ENCODE measurements at places on chromosomes 6 and 20.

DNA sequence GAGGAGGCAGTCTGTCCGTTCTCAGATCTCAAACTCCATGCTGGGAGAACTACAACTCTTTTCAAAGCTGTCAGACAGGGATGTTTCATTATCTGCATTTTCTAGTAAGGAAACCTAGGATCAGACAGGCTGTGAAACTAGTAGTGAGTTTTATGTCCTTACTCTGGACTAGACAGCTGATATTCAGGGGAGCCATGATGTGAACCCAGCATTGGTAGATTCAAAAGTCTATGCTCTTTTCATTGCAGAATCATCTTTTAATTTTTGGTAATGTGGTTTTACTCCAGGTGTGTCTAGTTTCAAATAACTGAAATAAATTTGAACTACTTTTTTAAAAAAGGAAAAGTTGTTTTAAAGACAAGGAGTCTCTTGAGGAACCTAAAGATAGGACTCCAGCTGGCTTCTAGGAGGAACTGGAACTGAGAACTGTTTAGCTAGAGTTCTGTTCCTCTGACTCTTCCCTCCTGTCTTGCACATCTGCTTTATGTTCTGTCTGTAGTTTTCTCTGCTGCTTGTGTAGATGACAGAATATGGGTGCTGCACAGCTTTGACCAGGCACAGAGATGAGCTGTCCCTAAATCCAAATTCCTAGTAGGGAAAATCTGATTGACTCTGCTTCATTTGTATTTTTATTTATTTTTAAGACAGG lies 27.8 kb upstream of the RNF144B start:
- ATAC-seq = no peak

DNA sequence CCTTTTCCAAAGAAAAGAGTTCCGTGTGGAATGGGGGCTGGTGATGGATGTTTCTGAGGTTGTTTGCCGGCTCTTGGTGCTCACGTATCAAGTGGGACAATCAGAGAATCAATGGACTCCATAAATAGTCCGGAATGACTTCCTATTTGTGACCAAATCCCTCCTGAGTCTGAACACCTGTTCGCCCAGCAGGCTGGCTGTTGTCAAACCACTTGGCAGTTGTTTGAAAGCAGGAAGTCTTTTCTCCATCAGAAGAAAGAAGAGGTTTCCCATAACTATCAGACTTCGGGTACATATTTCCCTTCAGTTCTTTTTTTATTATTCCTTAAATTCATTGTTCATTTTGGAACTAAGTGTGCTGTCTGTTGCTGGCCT lies 154.7 kb upstream of the RIN2 start:
- no peak for ATAC-seq

- no peak for ATAC-seq
Measured at GRCh38 chr6:11585426-11586016, 48.0 kb downstream of the TMEM170B start.

- no peak for ATAC-seq
Measured at GRCh38 chr6:44667668-44668390, 280.3 kb downstream of the CDC5L start.

DNA sequence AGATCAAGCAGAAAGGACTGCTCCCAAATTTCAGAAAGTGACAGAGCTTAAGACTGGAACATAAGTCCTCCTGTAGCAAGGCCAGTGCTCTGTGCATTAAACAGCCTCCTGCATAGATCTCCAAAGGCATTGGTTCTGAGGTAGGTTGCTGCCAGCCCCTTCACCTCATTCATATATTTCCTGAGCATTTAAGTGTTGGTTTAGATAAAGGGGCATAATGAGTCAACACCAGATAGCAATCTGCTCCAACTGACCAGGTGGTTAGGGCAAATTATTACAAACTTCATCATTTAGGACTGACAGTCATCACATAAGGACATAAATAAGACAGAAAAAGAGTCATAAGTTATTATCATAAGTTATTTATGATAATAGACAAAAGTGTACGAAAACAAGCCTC lies 10.7 kb downstream of the PTPRK start:
- ATAC-seq = no peak

GRCh38 chr6:30386166-30386565 lies 41.2 kb downstream of the RPP21 start:
- no peak for ATAC-seq

GRCh38 chr20:47278907-47279348 lies 77.6 kb downstream of the ZMYND8 start:
- ATAC-seq = peak; percentile 5

DNA sequence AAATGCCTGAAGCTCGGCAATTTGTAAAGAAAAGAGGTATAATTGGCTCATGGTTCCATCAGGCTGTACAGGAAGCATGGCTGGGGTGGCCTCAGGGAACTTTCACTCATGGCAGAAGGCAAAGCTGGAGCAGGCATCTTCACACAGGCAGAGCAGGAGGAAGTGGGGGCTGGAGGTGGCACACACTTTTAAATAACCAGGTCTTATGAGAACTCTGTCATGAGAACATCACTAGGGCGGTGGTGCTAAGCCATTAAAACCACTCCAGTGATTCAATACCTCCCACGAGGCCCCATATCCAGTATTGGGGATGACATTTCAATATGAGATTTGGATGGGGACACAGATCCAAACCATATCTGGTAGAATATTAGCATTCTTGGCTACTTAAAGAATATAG lies 345.2 kb downstream of the ARHGAP18 start:
- ATAC-seq = no peak

- ATAC-seq = no peak
Measured at GRCh38 chr20:37468886-37469285, 52.2 kb upstream of the NNAT start.

GRCh38 chr20:18276821-18277220 lies 11.5 kb upstream of the ZNF133 start:
- ATAC-seq = peak; percentile 79

DNA sequence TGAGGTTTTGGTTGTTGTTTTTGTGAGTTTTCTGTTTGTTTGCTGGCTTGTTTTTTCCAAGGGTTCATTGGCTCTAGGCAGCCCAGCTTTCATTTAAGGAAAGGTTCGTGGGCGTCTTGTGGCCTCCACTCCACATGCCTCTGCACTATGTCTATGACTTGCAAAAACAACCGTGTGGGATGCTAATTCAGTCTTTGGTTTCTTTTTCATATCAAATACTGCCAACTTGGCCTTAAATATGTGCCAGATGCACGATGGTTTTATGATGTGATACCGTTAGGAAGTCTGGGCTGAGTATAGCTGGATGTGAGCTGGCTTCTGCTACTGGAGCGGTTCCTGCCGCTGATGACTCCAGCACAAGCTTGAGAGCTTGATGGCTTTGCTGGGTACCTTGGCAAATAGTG lies 96.3 kb downstream of the BMP2 start:
- ATAC-seq = no peak

DNA sequence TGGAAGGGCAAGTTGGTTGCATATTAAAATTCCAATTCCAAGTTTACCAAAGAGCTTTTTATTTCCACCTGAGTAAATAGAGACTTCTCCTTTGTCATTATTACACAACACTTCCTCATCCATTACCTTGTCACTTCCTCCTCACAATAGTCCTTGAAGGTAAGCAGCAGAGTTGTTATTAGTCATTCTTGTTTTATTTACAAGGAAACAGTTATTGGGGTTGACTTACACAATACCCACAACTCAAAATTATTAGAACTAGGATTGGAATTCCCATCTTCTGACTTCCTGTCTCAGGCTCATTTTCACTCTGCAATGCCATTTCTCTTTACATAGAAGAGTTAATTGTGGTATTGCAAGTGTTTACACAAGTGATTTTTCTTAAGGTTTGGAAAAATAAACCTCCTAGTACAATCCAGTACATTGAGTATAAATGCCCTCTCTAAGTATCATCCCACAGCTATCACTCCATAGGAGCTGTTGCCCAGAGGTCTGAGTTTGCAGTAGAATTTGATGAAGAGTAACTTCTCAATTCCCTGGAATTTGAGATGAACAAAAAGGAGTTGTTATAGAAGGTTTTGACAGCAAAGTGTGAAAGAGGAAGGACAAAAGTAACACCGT lies 28.9 kb upstream of the MTRF1L start:
- ATAC-seq = peak; percentile 90

GRCh38 chr6:147154454-147154853 lies 49.8 kb upstream of the STXBP5 start:
- peak; percentile 93 for ATAC-seq

DNA sequence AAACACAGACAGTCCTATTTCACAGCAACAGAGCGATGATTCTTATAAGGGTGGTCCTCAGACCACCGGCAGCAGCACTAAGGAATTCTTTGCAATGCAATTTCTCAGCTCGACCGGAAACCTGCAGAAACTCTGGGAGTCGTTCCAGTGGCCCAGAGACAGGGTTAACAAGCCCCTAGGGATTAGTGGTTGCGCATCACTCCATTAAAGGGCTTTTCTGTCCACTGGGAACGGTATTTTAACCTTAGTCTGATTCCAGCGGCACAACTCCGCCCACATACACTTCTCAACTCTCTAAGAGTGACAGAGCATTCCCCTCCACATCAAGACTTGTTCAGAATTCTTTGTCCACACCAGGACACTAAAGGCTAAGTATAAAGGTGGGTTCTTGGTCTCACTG lies 341.5 kb downstream of the TFAP2A start:
- ATAC-seq = no peak

DNA sequence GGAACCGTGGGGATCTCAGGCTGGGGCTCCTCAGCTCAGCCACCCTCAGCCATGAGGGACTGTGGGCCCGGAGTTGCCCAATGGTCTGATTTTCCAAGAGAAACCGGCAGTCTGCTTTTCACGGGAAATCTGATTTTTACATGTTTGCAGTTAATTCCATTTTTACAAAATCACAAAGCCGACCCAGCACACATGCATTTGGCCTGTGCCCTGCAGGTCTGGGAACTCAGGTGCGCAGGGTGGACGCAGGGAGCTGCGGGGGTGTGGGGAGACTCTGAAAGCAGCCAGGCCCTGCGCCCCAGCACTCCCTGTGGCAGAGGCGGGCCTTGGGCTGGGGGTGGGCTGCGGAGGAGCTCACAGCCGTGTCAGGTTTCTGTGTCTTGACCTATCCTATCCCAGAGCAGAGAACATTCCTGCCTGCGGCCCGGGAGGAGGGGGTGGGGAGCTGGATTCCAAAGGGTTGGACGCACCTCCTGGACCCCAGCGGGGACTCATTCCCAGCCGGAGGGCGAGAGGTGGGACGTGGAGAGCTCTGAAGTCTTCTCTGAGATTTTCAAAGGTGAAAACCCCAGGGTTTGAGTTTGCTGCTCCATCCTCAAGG lies 60.6 kb downstream of the ADNP start:
- ATAC-seq = no peak

GRCh38 chr6:146883640-146884531 lies 285.1 kb downstream of the ADGB start:
- no peak for ATAC-seq

DNA sequence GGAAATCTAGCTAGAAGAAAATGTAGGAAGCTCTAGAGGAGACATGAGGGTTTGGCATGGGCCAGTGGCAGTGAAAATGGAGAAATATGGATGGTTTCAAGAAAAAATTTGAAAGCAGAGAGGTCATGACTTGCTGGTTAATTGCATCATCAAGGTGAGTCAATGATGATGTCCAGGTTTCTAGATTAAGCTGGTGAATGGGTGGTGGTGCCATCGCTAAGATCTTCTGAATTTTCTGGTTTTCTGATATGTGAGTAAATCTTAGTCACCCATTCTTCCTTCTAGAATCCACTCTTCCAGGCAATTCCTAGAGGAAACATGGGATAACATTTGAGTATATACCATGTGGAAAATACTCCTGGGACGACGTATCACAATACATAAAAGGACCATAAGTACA lies 25.0 kb downstream of the SH3BGRL2 start:
- peak; percentile 60 for ATAC-seq

DNA sequence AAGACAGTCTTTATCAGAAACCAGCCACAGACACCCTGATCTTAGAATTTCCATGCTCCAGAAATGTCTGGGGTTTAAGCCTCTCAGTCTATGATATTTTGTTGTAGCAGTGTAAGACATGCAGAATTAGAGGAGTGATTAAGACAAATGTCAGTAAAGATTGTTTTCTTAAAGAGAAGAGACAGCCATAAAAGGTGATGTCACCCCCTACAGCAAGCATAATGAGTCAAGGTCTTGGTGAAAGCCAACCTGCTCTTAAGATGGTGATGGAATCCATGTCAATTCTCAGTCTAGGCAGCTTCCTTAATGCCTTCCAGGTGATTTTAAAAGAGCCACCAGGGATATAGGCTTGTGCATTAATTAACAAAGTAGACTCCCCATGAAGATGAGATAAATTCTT lies 849.9 kb upstream of the EPHA7 start:
- no peak for ATAC-seq

DNA sequence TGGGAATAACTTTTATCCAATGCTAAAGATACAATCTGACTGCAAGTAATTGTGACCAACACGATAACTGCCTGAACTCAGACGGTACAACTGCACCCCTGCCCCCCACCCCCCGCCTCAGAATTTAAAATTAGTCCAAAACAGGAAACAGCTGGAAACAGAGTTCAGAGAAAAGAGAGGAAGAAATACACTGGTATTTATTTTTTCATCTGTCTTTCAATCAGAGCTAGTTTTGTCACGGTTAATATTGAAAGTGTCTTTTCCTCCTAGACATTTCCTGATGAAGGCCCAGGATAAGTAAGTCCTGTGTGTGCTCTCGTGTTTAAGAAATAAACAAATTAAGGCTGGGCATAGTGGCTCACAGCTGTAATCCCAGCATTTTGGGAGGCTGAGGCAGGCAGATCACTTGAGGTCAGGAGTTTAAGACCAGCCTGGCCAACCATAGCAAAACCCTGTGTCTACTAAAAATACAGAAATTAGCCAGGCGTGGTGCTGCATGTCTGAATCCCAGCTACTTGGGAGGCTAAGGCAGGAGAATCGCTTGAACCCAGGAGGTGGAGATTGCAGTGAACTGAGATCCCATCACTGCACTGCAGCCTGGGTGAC lies 21.5 kb downstream of the ACSS1 start:
- ATAC-seq = no peak

DNA sequence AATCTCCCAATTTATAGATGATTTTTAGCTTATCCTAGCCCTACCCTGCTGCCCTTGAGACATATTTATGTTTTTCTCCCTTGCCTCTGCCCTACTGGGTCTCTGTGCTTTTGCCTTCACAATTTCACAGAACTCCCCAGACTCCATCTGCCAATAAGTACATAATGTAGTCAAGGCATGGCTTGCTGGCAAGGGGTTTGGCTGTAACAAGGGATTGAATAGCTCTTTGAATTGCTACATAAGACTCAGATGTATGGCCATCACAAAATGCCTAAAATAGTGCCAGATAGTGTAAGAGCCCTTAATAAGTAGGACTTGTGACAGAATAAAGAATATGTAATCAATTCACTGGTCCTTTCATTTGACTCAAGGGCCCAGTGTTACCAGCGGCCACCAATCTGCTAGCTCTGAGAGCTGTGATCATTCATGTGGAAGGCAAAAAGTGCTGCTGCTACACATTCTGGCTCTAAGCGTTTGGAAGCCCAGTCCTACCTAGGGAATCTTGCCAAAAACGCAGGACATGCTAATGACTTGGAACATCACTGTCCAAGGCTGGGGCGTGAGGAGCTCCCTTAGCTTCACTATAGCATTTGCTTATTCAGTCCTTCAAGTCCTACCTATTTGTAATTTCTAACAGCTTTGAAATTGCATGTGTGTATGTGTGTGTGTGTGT lies 20.5 kb downstream of the CLVS2 start:
- ATAC-seq = no peak
